Activated CD8-positive, alpha-beta memory T cell treated with anti-CD3 and anti-CD28 coated beads for 48 hours (primary cell): ENCODE measurements at places on chromosomes 2 and 18.

DNA sequence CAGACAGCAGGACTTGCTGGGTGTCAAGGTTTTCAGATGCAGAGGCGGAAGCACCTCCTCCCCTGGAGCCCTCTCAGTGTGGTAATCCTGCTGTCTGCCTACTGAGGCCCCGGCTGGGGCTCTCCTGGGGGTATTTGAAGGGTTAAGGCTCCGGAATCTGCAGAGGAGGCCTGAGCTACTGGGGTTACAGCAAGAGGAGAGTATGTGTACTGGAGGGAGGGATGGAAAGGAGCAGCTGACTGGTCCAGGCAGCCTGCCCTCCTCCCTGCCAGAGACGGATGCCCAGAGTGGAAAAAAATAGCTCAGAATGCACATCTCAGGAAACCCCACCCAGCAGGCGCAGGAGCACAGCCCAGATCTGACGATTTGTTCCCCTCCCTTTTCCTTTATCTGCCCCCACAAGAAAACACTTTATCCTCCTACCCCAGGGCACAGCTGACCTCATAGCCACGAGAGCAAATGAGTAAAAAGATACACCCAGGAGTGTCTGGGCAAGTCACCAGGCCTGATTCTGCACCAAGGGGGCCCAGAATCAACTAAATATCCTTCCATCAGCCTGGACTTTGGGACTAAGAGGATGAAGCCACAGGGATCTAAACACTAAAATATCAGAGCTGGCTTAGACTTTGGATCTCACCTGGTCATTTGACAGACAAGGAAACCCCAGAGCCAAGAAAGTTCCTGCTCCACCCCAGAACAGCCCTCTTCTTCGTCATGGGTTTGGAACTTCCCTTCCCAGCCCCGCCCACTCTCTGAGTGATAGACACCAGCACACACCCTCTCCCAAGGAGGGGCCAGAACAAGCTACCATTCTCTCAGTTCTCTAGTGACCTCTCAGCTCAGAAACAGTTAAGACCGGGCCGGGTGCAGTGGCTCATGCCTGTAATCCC is 5.5 kb downstream of the TMBIM1 start:
- DNase-seq: peak; percentile 71

DNA sequence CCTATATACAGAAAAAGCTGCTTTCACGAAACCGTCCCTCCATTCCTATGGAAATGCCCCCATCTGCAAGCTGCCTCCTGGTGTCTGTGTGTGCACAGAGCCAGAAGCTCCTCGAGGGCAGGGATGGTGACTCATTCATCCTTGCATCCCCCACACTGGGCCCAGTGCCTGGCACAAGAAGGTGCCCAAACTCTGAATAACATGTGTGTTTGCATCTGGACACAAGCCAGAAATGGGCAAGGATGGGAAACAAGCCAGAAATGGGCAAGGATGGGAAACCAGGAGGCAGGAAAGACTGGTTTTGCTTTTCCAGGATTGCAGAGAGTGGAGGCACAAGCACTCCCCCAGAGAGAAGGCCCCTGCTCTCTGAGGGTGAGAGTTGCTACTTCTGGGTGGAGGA is 313.9 kb downstream of the CELF4 start:
- DNase-seq: no peak

GRCh38 chr2:25920336-25920735 is 42.0 kb upstream of the ASXL2 start:
- no peak for DNase-seq

DNA sequence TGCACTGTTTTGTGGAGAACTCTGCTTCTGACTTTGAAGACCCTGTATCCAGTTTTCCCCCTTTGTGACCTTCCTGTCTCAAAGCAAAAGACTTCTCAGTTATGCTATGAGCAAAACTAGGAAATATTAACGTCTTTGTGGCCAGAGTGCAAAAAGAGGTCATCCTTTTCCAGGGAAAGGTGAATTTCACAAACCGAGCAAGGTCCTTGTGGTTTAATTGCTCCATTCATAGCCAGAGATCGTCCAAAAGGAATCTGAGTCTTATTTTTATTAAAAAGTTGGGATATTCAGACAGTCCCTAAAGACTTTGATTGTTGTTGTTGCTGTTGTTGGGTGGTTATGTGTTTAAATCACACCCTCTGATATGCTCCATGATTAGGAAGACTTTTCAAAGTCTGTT is 77.4 kb downstream of the NAB1 start:
- DNase-seq: no peak

DNA sequence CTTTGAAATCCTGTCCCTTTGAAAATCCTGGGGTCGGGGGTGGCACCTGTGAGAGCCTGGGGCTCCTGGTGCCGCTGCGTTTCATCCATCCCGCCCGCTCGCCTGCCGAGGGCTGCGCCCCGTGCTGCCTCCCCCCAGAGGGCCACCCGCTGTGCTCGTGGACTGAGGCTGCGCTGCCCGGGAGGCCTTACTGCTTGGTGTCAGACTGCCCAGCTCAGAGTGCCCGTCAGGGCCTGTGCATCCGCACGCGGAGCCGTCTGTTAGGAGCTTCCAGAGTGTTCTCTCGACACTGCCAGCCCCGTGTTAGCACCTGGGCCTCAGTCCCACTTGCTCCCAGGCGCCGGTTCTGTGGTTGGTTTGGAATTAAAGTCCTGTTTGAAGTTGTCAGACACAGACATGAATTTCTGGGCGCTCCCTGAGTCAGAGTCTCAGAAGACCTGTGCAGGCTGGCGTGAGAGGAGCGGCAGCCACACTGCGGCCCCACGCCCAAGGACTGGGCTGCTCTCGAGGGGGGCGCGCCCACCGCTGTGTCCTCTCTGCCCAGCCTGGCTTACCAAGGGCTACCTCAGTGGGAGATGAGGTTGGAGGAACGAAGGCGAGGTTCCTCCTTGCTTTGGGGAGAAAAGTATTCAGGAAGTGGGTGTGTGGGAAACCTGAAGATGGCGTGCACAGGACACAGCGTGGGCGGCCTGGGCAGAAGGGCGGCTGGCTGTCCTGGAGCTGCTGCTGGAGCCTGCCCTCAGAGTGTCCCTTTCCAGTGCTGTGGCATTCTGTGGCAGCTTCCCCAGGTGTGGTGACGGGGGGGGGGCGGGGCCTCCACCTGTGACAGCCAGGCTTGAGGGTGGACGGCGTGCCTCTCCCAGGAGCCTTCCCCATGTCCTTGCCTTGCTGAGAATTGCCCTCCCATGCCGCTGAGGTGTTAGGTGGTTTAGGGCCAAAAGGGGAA is 14.1 kb downstream of the DTYMK start:
- DNase-seq: no peak

DNA sequence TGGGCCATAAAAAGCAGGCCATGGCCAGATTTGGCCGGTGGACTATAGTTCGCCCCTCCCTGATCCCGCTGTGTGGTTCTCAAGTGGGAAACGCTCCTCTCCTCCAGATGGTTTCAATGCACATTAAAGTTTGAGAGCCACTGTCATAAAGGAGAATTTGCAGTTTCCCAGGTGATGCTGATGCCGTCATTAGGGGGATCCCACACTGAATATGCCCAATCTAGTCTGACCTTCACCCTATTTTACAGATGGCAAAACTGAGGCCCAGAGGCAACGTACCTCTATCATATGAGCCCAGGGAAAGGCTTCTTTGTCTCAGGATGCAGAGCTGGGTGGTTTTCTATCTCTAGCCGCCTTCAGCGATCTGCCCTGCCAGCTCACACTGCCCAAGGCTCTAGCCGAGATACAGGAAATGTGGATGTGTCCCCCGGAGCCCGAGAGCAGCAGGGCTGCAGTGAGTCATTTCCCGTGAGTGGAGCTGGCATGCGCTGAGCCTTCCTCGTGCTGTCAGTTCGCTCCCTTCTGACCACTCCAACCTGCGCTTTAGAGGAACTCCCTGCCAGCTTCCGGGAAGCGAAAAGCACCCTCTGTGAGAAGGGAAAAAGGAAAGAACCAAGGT is 116.2 kb downstream of the SMAD7 start:
- peak; percentile 55 for DNase-seq

DNA sequence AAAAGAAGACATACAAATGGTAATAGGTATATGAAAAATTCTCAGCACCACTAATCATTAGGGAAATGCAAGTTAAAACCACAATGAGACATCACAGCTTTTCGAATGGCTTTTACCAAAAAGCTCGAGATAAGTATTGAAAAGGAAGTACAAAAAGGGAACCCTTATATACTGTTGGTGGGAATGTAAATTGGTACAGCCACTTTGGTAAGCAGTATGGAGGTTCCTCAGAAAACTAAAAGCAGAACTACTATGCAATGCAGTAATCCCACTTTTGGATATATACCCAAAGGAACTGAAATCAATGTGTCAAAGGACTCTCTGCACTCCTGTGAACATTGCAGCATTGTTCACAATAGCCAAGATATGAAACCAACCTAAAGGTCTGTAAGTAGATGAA is 107.5 kb upstream of the SPATS2L start:
- DNase-seq: no peak

DNA sequence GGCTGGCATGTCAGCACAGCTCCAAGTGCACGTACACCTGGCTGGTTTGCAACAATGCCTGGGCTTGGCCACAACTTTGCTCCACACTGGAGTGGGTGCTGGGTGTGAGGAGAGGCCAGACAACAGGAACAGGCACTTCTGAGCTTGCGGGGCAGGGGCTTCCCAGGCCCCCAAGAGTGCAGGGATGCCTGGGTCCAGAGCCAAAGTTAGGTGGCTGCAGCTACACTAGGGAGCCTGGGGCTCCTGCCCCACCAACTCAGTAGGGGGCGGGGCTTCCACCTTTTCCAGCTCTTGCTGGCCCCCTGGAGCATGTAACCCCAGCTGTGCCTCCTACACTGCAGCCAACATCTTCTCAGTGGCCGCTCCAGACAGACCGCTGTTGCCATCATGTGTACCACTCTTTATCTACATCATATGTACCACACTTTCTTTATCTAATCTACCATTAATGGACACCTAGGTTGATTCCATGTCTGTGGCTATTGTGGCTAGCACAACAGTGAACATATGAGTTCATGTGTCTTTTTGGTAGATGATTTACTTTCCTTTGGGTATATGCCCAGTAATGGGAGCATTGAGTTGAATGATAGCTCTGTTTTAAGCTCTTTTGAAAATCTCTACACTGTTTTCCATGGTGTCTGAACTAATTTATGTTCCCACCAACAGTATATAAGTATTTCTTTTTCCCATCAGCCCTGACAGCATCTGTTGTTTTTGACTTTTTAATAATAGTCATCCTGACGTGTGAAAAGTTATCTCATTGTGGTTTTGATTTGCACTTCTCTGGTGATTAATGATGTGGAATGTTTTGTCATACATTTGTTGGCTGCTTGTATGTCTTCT is 87.9 kb downstream of the ZNF804A start:
- DNase-seq: no peak

DNA sequence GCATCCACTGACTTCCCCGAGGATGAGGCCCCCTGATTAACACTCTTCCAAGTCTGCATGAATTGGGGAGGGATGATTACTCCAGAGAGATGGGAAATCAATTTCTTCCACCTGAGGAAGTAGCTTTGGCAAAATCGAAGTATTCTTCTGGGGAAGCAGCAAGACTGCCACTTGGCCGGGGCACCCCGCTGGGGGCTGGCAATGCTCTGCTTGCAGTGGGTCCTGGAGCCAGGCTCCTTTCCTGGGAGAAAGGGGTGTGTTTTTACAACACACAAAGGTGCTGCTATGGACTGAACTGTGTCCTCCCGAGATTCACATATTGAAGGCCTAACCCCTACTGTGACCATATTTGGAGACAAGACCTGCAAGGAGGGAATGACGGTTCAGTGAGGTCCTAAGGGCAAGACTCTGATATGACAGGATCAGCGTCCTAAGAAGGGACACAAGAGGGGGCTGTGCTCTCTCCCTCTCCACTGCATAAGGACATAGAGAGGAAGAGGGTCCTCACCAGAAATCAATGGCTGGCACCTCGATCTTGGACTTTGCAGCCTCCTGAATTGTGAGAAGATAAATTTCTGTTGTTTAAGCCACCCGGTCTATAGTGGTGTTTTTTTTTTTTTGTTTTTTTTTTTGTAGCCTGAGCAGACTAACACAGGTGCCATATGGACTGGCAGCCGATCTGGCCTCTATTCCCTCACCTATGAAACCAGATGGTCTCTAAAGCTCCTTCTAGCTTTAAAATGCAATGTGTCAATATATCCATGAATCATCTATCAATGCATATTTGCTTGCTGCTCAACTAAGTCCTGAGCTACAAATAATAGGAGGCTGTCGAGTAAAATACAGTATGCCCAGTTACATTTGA is 3.6 kb upstream of the SMARCAL1 start:
- DNase-seq: no peak

DNA sequence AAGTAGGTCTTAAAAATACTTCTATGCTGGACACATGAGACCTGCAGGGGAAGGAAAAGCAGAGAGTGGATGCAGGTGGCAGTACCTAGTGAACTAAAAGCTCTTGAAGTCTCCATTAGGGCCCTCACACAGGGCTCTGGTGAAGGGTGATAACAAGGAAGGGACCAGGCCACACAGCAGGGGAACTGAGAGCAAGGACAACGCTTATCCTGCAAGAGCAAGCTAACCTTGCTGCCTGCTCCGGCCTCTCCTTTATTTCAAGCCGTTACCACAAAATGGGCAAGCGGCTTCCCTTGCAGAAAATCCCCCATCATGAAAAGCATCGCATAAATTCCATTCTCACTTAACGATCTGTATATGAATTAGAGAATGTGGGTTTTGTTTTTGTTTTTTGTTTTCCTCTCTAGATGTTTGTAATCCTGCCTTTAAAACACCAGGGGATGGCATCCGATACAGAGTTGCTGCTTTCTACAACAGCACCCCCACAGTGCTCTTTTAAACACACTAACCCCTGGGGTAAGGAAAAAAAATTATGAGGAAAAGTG is 64.5 kb downstream of the CACNB4 start:
- DNase-seq: no peak

DNA sequence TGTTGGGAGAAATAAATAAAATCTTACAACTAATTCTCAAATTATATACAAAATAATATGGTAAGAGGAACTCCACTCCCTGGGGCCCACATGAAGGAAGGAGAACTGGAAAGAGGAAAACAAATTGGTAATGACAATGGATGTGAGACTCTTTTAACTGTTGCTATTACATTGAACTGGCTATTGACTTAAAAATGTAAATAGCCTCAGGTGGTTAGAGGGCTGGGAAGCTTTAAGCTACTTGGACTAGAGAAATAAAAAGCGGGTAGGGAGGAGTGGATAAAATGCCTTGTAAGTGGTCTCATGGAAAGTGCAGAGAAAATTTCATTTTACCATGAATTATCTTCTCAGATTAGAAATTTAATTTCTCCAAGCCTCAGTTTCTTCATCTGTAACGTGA is 64.1 kb downstream of the KCNJ3 start:
- DNase-seq: no peak

- no peak for DNase-seq
Measured at GRCh38 chr2:36733215-36733614, 36.7 kb downstream of the VIT start.

DNA sequence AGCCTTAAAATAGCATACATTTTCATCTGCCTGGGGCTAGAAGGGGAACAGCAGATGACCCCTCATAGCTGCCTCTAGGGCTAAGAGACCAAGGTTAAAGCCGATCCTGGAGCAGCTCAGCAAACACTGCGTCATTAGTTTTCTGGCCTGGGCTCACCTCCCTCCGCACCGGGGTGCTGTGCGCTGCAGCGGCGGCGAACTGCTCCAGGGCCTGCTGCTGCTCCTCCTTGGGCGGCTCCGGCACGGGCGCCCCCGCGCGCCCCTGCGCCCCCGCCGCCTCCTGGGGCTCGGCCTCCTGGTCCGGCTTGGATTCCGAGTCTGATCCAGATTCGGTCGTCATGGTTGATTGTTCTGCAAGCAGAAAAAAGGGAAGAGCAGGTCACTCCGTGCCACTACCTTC is 55.0 kb downstream of the EPB41L3 start:
- no peak for DNase-seq

GRCh38 chr2:69731147-69731970 is 10.6 kb upstream of the ANXA4 start:
- no peak for DNase-seq
